T-cell (primary cell): ENCODE measurements at places on chromosomes 11 and 22.

DNA sequence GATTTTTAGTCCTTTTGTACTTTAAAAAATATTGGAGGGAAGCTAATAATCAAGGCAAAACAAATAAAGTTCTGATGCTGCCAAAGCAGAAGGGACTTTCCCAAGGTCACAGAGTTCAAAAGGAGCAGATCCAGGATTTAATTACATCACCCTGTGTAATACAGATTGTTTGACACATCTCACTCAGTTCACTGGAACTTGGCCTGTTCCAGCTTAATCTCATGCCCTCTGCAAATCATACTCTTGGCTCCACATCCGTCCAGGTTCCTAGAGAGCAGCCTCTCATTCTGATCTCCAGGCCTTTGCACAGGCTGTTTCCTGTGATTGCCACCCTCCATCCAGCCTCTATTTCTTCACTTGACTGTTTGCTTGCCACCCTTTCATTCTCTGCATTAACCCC, 151.7 kb downstream of the SPON1 start:
- no peak for DNase-seq

DNA sequence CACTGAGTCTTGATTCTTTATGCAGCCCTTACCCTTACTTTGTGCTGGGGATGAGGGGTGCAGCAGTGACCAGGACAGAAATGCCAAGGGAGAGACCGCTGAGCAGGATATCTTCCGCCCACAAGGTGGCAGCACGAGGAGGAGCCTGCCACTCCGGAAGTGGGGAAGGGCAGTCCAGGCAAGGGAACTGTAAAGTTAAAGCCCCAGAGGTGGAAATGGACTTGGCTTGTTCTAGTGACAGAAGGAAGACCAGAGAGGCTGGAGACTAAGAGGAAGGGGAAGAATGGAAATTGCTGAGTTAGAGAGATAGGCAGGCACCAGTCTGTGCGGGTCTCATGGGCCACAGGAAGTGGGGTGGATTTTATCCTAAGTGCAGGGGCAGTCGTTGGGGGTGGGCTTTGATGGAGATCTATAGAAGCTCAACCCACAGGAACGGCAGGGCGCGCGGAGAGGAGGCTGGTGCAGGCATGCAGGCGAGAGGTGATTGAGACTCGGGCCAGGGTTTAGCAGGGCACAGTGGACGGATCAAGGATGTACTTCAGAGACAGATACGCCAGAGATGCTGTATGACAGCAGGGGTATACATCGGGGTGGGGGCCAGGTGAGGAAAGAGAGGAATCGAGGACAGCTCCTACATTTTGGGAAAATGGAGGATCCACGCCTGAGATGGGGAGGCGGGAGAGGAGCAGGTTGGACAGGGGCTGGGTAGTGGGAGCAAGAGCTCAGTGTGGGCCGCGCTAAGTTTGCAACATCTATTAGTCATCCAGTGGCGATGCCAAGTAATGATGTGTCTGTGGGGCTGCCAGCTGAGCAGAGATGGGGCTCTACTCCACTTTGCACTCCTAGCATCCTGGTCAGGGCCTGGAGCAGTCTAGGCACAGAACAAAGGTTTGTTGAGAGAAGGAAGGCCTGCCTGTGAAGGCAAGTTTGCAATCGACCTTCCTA, 3.3 kb upstream of the GRK2 start:
- peak; percentile 83 for DNase-seq

- no peak for DNase-seq
Observed at GRCh38 chr11:94134651-94135512, 6.2 kb downstream of the PANX1 start.

GRCh38 chr11:63427971-63428508, 58.5 kb downstream of the SLC22A9 start:
- no peak for DNase-seq

- no peak for DNase-seq
Observed at GRCh38 chr11:14679662-14680061, 36.1 kb downstream of the PDE3B start.

DNA sequence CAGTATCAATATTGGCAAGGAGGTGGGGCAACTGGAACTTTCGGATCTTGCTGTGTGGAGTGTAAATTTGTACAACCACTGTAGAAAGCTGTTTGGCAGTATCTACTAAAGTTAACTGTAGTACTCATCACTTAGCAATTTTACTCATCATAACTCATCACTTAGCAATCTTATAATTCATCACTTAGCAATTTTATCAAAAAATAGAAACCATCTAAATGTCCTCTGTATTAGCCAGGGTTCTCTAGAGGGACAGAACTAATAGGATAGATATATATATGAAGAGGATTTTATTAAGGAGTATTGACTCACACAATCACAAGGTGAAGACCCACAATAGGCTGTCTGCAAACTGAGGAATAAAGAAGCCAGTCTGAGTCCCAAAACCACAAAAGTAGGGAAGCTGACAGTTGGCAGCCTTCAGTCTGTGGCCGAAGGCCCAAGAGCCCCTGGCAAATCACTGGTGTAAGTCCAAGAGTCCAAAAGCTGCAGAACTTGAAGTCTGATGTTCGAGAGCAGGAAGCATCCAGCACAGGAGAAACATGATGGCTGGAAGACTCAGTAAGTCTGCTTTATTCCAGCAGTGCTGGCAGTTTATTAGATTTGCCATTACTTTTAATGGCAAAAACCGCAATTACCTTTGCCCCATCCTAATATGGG, 92.9 kb upstream of the USP47 start:
- no peak for DNase-seq

DNA sequence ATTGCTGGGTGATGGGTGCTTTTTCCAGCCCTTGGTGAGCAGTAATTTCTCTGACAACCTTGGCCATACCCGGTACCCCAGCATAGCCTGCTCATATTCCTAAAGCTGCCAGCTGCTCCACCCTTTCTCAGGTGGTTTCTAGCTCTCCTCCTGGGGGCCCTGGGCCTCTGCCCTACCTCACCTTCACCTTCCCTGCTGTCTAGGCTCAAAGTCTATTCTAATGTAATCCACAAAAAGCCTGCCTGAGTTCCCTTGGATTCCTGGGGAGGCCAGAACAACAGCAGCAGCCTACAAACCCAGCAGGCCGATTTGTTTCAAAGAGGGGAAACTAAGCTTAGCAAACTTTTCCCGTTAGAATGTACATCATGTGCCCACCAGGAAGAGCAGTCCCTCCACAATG, 117.6 kb downstream of the DSCAML1 start:
- no peak for DNase-seq

GRCh38 chr11:15770798-15771414, 585.4 kb downstream of the SOX6 start:
- DNase-seq, result no peak

GRCh38 chr11:6321961-6322362, 1.7 kb upstream of the CAVIN3 start:
- DNase-seq, result no peak

DNA sequence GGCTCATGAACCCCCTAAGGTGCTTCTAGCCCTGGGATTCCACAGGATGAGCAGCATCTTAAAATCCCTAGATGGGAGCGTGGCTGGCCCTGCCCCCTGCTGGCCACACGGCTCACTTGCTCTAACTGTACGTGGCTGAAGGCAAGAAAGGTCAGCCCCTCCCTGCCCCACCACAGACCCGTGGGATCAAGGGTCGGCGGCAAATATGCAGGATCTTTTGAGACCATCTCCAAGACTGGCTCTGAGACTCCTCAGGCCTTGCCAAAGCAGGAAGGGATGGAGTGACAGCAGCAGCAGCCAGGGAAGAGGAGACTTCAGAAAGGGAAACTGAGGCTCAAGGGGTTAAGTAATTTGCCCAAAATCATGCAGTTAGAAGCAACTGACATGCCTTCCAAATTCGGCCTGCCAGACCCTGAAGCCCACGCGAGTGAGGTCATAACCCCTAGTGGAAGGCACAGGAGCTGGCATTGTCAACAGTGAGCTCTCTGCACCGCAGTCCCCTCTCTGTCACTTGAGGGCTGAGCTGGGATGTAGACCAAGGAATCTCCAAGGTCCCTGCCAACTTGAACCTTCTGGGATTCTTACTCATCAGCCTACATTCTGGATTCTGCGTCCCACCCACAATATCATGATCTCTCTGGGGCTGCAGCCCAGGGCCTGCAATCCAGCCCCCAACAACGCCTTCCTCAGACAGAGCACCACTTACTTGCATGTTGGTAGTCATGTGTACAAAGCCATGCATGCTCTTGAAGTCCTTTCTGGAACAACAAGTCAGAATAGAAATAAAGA, 31.4 kb downstream of the CREB3L1 start:
- peak; percentile 58 for DNase-seq

DNA sequence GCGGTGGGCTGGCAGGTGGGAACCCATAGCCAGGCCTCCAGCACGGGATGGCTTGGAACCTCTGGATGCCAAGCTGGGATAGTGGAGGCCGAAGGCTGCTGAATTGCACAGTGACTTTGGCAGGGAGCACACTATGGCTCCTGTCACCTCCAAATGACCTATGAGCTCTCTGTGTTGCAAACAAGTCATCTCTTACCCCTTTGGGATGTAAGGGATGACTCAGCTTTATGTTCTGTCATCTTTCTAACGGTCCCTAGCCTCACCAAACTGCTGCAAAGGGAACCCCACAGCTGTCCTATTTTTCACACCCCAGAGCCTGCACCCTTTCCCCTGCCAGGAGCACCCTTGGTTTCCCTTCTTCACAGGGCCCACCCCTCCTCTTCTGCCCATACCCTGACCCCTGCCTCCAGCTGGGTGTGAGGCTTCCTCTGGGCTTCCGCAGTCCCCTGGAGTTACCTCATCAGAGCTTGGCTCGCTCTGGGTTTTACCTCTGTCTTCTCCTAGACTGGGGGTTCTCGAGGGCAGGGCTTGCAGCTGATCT, 2.7 kb upstream of the SCUBE1 start:
- no peak for DNase-seq

DNA sequence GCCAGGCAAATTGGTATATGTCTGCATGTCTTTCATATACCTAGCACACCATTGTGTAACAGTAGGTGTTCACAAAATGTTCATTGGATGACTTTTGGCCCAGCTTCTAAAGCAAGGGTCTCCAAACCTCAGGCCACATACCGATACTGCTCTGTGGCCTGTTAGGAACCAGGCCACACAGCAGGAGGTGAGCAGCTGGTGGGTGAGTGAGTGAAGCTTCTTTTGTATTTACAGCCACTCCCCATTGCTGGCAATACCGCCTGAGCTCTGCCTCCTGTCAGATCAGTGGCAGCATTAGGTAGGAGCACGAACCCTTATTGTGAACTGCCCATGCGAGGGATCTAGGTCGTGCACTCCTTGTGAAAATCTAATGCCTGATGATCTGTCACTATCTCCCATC, 836.6 kb downstream of the NTM start:
- no peak for DNase-seq

DNA sequence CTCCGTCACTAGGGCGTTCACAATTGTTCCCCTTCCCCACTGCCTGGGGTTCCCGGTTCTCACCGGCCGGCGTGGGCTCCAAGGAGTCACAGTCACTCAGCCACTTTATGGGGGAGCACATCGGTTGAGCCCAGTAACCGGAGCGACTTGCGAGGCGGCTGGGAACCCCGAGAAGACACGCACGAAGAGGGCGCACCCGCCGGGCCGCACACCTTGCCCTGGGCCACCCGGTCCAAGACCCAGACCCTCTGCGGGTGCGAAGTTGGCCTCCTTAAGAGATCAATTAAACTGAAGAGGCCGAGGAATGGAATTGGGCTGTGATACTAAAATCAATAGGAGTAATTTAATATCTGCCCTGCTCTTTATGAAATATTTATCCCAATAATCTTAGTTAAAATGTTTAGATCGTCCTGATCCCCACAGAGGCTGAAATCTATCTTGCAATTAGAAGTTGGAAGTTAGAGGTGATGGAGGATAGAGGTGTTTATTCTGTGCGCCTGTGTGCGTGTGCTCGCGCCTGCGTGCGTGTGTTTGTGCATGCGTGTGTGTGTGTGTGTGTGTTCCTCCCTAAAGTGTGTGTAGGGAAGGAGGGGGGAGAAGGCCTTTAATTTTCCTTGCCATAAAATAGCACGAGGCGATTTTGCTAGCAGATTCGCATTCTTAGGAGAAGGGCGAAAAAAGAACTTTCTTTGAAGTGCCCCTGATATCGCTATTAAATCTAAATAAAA, 954 bp upstream of the MN1 start:
- DNase-seq, result peak; percentile 10

DNA sequence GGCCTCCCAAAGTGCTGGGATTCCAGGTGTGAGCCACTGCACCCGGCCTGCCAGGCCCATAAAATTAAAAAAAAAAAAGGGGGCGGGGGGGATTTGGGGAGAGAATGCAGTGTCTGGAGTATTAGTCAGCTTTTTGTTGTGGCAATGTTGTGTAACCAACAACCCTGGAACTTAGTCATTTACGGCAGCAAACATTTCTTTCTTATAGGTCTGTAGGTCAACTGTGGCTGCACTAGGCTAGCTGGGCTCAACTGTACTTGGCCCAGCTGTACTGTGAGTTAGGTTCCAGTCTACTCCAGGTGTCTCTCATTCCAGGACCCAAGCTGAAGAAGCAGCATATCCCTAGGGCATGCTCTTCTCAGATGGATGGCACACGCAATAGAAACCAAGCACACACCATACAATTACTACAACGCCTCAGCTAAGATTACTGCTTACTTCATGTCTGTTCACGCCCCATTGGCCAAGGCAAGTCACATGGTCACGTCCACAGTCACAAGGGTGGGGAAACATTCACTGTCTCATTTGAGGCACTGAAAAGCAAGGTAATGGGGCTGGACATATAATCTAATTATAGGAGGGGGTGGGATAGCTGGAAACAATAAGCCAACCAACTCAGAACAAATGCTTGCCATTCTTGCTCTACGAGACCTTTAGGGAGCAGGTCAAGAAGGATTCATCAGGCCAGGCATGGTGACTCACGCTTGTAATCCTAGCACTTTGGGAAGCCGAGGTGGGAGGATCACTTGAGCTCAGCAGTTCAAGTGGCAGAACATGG, 10.4 kb upstream of the SPINDOC start:
- no peak for DNase-seq

GRCh38 chr11:77060234-77060633, 6.5 kb upstream of the CAPN5 start:
- no peak for DNase-seq

GRCh38 chr11:125588505-125588904, 4.1 kb upstream of the STT3A start:
- DNase-seq, result no peak

DNA sequence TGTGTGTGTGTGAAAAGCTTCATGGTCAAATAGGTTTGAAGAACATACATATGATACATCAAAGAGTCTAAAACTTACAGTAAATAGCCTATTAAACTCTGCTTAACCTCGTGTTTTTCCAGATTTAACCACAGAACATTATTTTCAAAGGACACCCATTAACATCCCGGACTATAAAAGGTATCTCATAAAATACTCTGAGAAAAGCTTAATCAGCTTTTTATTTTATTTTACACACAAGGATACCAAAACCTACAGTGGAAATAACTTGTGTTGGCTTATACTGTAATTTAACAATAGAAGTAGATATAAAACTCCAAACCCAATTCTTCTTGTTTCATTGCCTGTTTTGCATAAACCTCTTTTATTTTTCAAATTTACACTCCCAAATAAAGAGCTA, 49.8 kb upstream of the CHRNA10 start:
- DNase-seq, result no peak
